ENCODE measurements at places on chromosomes 2 and 18.

DNA sequence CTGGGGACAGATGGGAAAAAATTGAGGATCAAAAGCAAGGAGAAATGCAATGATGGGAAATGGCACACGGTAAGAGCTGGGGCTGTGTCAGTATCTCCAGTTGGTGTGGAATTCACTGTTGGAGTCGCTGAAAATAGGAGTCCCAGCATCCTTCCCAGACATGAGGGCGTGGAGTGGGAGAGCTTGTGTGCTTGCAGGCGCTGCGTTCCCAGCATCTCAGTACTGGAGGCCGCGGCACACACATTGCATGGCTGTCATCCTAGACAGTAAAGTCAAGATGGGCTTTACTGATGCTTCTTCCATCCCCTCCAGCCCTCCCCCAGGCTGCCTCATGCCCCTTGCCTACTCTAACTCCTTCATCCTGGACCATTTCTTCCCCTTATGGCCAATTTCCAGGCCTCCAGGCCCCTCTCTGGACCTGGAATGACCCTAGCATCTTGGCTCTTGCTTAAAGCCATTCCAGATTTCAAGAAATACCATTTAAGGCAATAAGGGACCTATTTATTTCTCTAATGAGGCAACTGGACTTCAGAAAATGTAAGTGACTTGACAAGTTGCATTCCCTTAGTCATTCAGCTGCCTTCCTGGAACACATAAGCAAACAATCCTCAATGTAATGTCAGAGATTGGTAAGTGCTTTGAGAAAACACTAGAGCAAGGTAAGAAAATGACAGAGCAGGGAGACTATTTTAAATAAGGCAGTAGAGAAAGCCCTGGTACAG lies 70.5 kb upstream of the TTC39C start:
- no peak for DNase-seq

DNA sequence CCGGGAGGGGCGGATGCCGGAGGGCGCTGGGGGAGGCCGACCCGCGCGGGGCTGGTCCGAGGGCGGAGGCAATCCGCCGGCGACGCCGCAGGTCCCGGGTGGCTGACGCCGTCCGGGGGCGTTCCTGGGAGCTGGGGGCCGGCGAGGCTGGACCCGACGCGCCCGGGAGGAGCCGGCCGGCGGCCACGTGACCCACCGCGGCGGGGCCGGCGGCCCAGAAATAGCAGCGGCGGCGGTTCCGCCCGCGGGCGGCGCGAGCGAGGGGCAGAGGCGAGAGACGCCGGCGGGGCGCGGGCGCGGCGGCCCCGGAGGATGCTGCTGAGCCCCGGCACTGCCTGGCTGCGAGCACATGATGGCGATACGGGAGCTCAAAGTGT lies at the start of gene RAB31:
Gene RAB31, plus strand, starts transcription at position 245 of the 377 bp plus-strand sequence. Its CDS starts 105 bp downstream, at position 350.
- no peak for DNase-seq

DNA sequence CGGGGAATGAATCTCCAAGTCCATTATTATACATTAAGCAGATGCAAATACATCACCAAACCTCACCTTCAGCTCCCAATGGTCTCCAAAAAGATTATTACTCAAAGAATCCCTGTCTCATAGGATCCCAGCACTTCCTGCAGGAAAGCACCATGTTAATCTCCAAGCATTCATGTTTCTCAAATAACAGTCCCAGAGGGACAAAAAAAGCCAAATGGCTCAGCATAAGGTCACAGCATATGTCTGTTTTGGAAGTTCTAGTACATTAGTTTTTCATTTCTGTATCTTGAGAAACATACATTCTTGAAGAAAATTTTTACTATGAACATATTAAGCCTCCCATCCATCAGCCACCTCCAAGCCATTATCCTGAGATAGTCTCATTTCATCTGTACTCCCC lies 103.3 kb downstream of the METTL4 start:
- no peak for DNase-seq

DNA sequence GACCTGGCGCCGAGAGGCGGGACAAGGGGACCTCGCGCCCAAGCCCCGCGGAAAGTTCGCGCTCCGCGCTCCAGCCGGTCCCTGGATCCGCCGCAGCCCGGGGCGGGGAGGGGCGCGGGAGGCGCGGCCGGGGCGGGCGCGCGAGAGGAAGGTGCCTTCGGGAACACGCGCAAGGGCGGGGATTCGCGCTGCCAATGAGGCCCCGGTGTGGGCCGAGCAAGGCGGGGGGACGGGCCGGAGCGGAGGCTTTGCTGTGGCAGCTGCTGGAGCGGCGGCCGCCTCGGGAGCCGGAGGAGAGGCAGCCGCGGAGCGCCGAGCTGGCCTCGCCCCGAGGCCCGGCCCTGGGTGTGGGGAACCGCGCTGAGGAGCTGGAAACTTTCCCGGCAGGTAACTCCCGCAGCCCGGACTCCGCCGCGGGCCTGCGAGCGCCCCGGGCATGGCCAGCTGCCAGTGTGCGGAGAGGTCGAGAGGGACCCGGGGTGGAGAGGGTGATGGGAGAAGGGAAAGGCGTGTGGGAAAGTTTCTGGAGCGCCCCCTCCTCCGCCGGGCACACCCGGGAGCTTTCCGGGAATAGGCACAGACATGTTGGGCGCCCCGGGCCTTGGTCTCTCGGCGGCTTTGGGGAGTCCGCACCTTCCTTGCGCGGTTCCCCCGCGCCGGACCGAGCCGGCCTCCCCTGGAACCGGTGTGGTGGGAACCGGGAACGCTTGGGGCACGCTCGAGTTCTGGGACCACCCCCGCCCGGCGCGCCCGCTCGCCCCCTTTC lies at the start of gene TANC1:
Gene TANC1, plus strand, starts transcription at position 245 of the 766 bp plus-strand sequence. CDS start 97,271 bp downstream, outside the sequence.
- DNase-seq: peak; percentile 58

- DNase-seq: no peak
Observed at GRCh38 chr2:46256563-46257142, 40.6 kb upstream of the EPAS1 start.

GRCh38 chr2:20215183-20216040 lies 9.5 kb downstream of the SDC1 start:
- DNase-seq: no peak

DNA sequence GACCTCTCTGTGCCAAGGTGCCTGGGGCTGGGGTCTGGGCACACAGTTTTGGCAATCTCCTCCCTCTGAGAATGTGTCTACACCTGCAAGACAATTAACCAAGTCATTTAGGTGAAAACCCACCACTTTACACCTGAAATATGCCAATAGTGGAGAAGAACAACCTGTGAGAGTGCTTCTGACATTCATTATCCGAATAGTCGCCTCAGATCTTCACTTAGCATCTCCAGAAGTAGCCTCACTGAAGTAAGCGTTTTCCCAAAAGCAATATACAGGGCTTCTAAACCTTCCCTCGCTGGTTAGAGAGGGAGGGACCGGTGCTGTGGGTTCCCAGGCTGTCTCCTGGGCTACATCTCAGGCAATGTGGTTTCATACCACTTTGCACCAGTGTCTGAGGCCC lies 173.5 kb downstream of the DDX1 start:
- no peak for DNase-seq

- DNase-seq: no peak
Observed at GRCh38 chr2:84704505-84705244, 176.2 kb downstream of the TRABD2A start.
